GM23248 (cell line): ENCODE measurements at places on chromosomes 1 and 21. TPM values are rescaled to one million over a fixed set of nuclear protein-coding genes. Genes with fewer than 3 reads are reported as not detected.

DNA sequence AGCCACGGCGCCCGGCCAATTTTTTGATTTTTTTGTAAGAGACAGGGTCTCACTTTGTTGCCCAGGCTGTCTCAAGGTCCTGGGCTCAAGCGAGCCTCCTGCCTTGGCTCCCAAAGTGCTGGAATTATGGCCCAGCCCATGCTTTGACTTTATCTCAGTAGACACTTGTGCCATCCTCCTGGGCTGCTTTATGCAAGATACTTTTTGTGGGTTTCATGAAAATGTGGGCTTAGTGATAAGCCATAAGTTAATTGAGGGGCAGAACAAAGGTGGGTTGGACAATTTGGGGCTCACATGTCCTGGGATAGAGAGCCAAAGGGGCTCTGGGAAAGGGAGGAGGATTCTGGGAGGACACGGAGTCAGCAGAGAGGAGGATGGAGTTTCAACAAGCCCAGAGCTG lies 22.0 kb downstream of the ALPL start:
- no peak for DNase-seq

DNA sequence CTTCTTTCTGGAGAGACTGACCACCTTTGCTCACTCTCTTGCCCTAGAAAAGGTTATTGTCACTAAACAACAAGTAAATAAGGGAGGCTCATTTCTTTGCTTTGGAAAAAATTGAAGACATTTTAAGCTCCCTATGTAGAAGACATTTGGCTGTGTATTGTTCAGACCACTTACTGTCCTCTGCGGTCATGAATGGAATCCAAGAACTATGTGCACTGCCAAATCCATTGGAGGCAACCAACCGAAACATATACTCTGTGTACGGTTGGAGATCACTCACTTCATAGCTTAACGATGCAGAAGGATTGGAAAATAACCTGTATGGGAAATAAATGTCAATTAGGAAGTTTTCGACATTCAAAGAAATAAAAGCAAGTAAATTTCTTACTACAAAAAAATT lies 332.8 kb downstream of the KCTD3 start:
- DNase-seq, result no peak

AMY2A gene
- total RNA-seq, result not detected in 2 replicates

DNA sequence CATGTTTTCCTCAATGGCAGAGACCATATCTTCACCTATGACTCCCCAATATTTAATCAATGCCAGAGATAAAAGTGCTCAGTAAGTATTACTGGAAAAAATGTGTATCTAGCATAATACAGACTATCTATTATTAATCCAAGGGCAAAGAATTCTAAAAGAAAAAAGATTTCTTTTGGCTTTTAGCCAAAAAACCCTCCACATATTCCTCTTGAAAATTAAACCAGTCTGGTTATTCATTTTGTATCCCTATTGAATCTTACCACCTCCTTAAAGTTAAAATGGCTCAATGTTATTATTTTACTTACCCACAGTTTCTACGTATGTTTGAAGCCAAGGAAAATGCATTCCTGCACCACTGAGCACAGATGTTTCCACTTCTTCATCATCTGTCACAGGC lies 1.6 kb downstream of the TAF1A start:
- peak; percentile 15 for DNase-seq

GRCh38 chr1:55333461-55333860 lies 118.3 kb upstream of the USP24 start:
- DNase-seq, result no peak

OR2G6 gene
- total RNA-seq, result not detected in 2 replicates

CLEC20A gene
- total RNA-seq, result not detected in 2 replicates
